ENCODE measurements at places on chromosomes 2 and 18.

DNA sequence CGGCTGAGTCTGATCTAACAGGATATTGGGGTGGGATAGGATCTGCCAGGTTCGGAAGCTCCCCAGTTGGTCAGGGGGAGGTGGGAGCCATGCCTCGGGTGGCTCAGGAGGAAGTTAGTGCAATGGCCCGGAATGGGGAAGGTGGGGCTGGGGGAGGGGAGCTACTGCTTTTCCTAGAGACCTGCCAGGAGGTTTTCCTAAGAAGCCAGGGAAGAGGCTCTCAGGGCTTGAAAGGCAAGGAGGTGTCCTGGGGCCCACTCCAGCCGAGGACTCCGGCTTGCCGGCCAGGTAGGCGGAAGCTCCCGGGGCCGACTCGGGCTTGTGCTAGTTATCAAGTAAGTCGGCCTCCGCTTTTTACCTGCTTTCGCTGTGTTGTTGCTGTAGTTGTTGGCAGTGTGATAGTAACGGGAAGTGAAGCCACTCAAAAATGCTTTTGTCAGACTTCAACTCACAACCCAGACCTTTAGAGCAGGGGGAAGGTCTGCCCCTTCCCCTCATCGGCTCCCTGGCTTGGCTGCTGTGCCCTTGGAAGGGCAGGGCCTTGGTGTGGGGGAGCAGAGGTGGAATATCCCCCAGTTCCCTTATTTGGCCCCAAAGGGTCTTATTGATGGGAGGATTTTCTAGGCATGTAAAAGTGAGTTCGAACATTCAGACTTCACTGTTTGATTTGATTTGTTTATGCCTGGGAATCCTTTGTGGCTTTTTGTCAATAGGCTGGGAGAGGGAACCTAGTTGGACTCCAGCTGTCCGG is 5.4 kb downstream of the GDF7 start:
- DNase-seq: no peak

GRCh38 chr2:25548601-25549000 is 124.8 kb downstream of the DTNB start:
- no peak for DNase-seq

DNA sequence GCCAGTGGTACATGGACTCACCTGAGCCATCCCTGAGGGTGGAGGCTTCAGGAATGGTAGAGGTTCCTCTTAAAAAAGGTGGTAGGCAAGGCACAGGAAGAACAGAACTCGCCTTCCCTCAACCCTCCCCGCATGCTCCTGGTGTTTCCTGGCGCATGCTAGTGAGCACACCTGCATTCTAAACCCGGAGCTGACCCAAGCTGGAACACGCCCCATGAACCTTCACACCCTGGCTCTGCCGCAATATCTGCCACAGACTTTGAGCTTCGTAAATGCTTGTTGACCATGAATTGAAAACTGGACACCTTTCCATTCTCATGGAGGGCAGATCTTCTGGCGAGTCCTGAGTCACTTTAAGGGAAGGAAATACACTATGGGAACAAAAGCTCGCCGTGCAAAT is 601.3 kb upstream of the RAB6C start:
- no peak for DNase-seq

- DNase-seq: no peak
Observed at GRCh38 chr2:239285932-239286230, 114.9 kb downstream of the HDAC4 start.

DNA sequence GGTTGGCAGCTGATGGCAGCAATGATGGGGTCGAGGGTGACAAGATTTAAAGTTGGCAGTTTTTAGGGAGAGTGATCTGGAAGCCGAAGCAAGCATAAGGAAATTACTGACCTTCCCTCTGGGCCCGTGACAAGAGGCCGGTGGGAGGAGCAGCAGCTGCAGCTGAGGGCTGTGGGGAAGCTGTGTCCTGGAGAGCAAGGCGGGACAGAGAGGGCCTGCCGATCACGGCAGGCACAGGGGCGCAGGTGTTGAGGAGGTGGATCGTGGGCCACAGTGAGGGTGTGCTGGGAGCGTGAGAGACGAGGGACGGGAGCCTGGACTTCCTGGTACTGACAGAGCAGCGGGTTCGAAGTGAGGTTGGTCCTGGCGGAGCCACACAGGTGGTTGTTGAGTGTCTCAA is 31.0 kb downstream of the TRAF3IP1 start:
- DNase-seq: no peak

- DNase-seq: peak; percentile 4
Observed at GRCh38 chr18:58615140-58616132, 13.5 kb downstream of the ALPK2 start.

DNA sequence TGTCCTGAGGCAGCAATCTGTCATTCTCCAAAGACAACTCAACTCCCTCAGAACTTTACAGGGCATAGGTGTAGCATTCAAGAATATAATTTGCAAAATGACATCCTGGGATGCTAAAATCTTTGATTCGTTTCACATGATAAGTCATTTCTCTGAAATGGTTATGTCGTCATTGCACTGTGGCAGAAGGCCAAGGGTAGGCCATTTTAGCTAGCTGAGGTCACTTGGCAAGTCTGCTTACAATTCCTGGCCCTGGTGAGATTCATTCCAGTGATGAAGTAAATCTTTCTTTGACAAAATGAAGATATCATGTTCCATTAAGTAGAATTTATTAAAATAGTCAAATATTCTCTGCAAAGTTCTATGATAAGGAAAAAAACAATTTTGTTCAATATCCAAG is 1410.3 kb upstream of the LRRTM1 start:
- no peak for DNase-seq

DNA sequence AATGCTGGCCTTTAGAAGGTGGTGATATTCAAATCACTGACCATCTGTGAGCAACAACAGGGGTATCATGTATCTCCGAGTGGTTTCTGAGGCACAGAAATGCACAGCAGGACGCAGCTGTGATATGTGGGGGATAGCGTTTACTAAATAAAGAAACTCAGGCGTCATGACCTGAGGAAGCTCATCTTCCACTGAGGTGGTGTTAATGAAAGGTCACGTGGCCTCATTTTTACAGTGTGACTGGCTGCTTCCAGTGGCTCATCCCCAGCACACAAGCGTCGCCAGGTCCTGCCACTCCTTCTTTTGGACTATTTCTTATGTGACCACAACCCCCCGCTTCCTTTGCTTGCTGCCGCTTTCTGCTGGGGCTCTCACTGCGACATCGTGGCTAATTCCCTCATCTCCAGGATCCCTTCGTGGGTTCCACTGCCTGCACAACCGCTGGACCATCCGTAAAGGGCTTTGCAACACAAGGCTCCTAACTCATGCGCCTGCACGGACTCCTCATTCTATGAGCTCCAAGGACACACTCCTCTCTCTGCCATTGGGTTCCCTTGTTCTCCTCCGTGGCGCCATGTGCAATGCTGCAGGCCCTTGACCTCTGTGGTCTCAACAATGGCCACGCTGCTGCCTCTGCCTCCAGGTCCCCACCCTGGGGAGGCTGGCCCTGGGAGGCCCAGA is 109.3 kb downstream of the MBP start:
- DNase-seq: no peak

GRCh38 chr2:172640389-172640788 is 84.5 kb downstream of the PDK1 start:
- no peak for DNase-seq

- no peak for DNase-seq
Observed at GRCh38 chr2:96520231-96520630, 15.1 kb upstream of the NEURL3 start.

DNA sequence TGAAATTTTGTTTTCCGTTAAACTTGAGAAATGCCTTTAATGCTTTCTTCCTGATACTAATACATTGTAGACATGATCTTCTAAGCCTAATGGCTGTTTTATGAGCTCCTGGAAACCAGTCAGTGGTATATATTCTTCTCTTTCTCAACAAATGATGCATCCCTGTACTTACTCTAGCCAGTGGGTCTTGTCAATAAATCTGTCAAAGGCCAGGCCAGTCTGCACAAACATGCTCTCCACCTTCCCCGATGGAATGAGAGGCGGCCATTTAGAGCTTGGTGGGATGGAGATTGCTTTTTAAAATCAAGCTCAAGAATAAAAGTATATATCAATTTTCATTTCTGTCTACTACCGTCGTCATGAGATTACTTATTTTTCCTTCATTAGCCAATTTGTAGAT is 140.1 kb downstream of the LYPD6B start:
- no peak for DNase-seq

GRCh38 chr2:118222672-118223421 is 134.6 kb downstream of the INSIG2 start:
- DNase-seq: no peak

DNA sequence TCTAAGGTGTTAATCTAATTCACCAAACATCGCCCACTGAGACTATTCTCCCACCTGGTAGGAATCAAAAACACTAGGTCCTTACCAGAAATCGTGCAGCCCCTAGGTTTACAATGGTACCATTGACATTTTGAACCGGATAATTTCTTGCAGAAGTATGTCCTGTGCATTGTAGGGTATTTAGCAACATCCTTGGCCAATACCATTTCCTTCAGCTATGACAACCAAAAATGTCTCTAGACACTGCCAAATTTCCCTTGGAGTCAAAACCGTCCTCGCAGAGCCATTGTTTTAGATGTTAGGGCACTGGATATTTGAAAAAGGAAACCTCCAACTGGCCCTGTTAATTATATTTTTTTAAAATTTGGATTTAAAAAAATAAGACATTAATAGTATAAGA is 3.8 kb downstream of the VPS54 start:
- DNase-seq: no peak

- no peak for DNase-seq
Observed at GRCh38 chr2:101081375-101081907, 69.7 kb downstream of the TBC1D8 start.

DNA sequence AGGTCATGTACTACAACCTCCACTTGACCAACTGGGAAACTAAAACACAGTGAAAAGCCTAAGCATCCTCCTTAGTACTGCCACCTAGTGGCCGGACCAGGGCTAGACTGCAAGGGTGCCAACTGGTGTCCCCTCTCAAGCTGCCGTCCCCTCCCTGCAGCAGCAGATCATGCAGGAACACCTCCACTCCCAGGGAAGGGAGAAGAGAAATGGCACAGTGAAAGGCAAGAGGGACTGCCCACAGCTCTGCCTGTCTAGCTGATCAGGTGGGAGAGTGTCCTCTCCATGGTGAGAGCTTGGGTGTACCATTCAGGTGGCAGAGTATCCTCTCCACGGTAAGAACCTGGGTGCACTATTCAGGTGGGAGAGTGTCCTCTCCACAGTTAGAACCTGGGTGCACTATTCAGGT is 78.1 kb downstream of the AAK1 start:
- peak; percentile 57 for DNase-seq

- no peak for DNase-seq
Observed at GRCh38 chr2:142974288-142975024, 97.0 kb downstream of the KYNU start.

GRCh38 chr2:208820014-208820688 is 413.6 kb downstream of the PTH2R start:
- no peak for DNase-seq

DNA sequence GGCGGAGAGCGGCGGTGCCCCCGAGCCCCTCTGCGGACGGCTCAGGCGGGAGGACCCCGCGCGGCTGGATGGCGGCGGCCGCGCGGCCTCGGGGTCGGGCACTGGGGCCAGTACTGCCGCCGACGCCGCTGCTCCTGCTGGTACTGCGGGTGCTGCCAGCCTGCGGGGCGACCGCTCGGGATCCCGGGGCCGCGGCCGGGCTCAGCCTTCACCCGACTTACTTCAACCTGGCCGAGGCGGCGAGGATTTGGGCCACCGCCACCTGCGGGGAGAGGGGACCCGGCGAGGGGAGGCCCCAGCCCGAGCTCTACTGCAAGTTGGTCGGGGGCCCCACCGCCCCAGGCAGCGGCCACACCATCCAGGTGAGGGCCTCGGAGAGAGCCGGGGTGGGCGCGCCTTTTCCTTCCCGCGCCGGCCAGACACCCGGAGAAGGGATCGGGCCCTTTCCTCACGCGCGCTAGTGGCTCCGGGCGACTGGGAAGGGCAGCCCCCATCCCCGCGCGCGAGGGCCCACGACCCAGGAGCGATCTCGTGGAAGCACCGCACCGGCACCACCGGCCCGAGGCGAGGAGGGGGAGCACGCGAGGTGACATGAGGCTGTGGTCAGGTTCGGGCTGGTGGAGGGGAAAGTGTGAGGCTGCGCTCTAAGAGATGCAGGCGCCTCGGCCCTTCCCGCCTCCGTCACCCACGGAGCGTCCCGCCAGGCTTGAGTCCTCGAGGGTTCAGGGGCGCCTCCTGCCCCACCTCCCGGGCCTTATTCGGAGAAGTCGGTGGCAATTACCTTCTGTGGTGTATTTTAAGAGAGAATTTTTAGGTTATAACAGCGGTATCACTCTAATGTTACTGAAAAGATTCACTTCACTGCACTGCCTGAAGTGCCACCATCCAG is 607 bp downstream of the LAMA3 start:
- DNase-seq: no peak

DNA sequence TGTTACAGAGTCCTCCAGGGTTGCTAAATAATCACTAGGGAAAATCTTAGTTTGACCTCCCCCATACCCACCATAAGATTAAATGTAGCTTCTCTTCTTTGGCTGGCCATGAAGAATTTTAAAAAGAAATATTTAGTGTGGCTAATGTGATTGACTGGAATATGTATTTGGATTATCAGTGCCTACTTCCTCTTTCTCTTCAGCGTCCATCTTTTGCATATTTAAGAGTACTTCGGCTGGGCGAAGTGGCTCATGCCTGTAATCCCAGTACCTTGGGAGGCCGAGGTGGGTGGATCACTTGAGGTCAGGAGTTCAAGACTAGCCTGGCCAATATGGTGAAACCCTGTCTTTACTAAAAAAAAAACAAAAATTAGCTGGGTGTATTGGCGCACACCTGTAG is 28.8 kb downstream of the ADAM23 start:
- no peak for DNase-seq

GRCh38 chr2:216349366-216349765 is 22.9 kb downstream of the MARCHF4 start:
- DNase-seq: no peak

GRCh38 chr2:148948868-148949267 is 73.8 kb downstream of the KIF5C start:
- no peak for DNase-seq

DNA sequence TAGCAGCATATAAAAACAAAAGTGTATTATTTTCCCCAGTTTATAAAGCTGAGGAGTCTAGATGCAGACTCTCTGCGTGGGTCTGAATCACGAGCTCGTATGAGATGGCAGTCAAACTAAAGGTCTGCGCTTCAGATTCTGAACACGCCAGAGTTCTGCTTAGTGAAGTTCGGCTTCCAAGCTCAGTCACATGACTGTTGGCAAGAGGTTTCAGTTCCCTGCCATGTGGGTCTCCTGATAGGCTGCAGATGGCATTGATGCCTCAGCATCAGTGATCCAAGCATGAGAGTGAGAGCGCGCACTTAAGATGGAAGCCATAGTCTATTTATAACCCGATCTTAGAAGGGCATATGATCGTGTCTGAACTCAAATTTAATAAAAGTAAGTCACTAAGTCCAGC is 242.8 kb upstream of the DOK6 start:
- DNase-seq: no peak

Measured in activated CD8-positive, alpha-beta memory T cell treated with anti-CD3 and anti-CD28 coated beads for 1 hour (primary cell).